ENCODE measurements at places on chromosomes 7 and 10. TPM values are rescaled to one million over a fixed set of nuclear protein-coding genes. Genes with fewer than 3 reads are reported as not detected.

The ASIC3 gene
- polyA plus RNA-seq, result 3.1 TPM

The PRLHR gene
- polyA plus RNA-seq, result not detected

The ATAD1 gene
- 120 TPM for polyA plus RNA-seq

The GRM3 gene
- 25.7 TPM for polyA plus RNA-seq

The NYAP1 gene
- not detected for polyA plus RNA-seq

The DPP6 gene
- polyA plus RNA-seq, result 60.8 TPM

The GBX1 gene
- polyA plus RNA-seq, result not detected

The IQUB gene
- polyA plus RNA-seq, result 0.34 TPM

The NPTX2 gene
- polyA plus RNA-seq, result 15.1 TPM

The CEP55 gene
- not detected for polyA plus RNA-seq

The METTL2B gene
- 9.9 TPM for polyA plus RNA-seq

The FEZF1 gene
- not detected for polyA plus RNA-seq

The LFNG gene
- 0.35 TPM for polyA plus RNA-seq

The IL6 gene
- not detected for polyA plus RNA-seq

The FXYD4 gene
- not detected for polyA plus RNA-seq

The GFRA1 gene
- 12.0 TPM for polyA plus RNA-seq

The OPALIN gene
- polyA plus RNA-seq, result 0.50 TPM

The MOSPD3 gene
- polyA plus RNA-seq, result 0.34 TPM

The PRKCQ gene
- polyA plus RNA-seq, result 2.2 TPM

The CUBN gene
- not detected for polyA plus RNA-seq

The PDCD11 gene
- 6.7 TPM for polyA plus RNA-seq

The ZNF804B gene
- polyA plus RNA-seq, result 0.08 TPM

The PIP gene
- not detected for polyA plus RNA-seq

The SSC4D gene
- 0.40 TPM for polyA plus RNA-seq

The MYL10 gene
- not detected for polyA plus RNA-seq

The ATRNL1 gene
- 124 TPM for polyA plus RNA-seq

The HTRA1 gene
- 73.1 TPM for polyA plus RNA-seq

The ZNF736 gene
- polyA plus RNA-seq, result 8.6 TPM

The DRGX gene
- polyA plus RNA-seq, result 0.25 TPM

The PTN gene
- polyA plus RNA-seq, result 186 TPM

The TAS2R3 gene
- not detected for polyA plus RNA-seq

The GLI3 gene
- polyA plus RNA-seq, result 0.65 TPM
